ENCODE measurements at places on chromosomes 6 and 20.

- DNase-seq = no peak
These were observed at the start of gene ISM1 for GRCh38 chr20:13220904-13221297. Gene ISM1, plus strand, starts transcription at chr20:13221274. Its CDS starts 503 bp downstream, at chr20:13221777.

- no peak for DNase-seq
These were observed 14.4 kb downstream of the JARID2 start for GRCh38 chr6:15260099-15260821.

- DNase-seq = no peak
These were observed 15.6 kb downstream of the ILRUN start for GRCh38 chr6:34680802-34681515.

DNA sequence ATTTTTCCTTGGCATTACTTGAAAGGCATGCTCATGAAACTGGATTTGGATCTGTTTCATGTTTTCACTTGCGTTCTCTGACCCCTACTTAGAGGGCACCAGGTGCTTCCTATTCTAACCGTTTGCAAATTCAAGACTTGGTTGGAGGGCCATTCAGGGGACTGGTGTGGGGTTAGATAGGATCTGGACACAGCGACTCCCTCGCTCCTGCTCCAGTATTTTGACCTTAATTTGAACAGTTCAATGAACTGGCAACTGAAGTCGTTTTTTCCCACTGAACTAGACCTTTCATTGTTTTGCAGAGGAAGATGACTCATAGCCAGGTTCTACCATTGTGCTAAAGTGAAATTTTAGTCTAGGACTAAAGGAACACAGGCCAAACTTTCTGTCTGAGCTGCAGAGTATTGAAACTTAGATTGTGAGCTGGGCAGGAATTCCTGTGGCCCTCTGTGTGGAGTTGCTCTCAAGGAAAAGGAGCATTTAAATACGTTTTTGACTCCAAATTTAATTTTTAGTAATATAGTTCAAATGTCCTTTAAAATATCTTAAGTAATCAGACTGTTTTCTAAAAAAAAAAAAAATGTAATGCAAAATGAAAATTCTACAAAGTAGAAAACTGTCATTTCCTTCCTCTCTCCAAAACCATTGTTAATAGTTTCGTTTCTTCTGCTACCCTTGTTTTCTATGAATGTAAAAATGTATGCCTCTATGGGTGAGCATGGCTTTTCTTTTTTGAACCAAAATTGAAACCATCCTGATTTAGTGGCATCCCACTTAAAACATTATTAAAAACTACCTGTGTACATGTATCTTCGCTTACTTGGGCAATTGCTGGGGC is 64.8 kb downstream of the UTRN start:
- DNase-seq = no peak

- no peak for DNase-seq
These were observed 16.9 kb upstream of the ELMO2 start for GRCh38 chr20:46423342-46423741.

DNA sequence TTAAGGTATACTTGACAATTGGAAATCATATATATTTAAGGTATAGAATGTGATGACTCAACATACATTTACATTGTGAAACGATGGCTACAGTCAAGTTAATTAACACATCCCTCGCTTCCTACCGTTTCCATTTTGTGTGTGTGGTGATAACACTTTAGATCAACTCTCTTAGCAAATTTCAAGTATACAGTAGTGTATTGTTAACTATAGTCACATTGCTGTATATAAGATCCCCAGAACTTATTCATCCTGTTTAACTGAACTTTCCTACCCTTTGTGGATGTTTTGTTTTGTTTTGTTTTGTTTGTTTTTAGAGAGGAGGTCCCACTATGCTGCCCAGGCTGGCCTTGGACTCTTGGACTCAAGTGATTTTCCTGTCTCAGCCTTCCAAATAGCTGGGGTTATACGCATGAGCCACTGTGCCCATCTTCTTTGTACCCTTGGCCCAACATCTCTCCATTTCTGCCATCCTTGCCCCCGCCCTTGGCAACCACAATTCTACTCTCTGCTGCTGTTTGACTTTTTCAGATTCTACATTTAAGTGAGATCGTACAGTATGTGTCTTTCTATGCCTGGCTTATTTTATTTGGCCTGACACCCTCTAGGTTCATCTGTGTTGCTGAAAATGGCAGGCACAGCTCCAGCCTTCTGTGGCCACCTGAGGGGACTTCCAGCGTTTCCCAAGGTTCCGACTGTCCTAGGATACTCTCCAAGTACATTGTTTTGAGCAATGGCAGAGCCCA is 90.5 kb upstream of the SNX9 start:
- no peak for DNase-seq

GRCh38 chr6:39808346-39808745 is 16.2 kb downstream of the DAAM2 start:
- no peak for DNase-seq

GRCh38 chr6:159955945-159956361 is 12.9 kb upstream of the IGF2R start:
- no peak for DNase-seq

GRCh38 chr20:35776513-35777101 is 4.8 kb downstream of the PHF20 start:
- no peak for DNase-seq

GRCh38 chr6:169157197-169158148 is 96.2 kb downstream of the THBS2 start:
- DNase-seq = no peak

DNA sequence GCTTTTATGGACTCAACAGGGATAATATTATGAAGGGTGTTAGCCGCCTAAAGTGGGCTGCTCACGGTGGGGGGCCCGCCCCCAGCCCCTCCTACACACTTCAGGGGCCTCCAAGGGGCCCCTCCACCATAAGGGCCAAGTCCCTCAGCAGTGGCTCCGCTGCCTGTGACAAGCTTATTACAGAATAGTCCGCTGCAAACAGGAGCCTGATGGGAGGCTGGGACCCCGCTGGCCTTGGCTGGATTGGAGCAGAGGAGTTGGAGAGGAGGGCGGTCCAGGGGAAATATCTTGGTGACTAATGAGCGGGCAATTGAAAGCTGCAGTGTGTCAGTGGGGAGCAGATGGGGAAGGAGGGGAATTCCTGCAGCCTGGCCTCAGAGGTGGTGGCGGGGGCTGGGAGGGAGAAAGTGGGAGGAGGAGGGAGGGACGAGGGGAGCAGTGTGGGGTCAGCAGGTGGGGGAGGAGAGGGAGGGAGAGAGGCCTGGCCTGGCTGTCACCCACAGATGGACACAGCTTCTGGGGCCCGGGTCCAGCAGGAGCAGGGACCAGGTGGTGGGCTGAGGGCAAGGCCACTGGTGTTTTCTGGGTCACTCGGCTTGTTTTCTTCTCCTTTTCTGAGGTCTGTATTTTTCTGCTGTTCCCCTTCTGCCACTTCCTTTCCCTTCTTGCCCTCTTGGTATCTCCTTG is 57.6 kb upstream of the FOXP4 start:
- DNase-seq = no peak

GRCh38 chr6:33431880-33432541 is 12.1 kb downstream of the SYNGAP1 start:
- DNase-seq = no peak

- no peak for DNase-seq
These were observed 92.9 kb upstream of the SHLD1 start for GRCh38 chr20:5657190-5657875.

- DNase-seq = no peak
These were observed 378.8 kb downstream of the QKI start for GRCh38 chr6:163793011-163793983.

DNA sequence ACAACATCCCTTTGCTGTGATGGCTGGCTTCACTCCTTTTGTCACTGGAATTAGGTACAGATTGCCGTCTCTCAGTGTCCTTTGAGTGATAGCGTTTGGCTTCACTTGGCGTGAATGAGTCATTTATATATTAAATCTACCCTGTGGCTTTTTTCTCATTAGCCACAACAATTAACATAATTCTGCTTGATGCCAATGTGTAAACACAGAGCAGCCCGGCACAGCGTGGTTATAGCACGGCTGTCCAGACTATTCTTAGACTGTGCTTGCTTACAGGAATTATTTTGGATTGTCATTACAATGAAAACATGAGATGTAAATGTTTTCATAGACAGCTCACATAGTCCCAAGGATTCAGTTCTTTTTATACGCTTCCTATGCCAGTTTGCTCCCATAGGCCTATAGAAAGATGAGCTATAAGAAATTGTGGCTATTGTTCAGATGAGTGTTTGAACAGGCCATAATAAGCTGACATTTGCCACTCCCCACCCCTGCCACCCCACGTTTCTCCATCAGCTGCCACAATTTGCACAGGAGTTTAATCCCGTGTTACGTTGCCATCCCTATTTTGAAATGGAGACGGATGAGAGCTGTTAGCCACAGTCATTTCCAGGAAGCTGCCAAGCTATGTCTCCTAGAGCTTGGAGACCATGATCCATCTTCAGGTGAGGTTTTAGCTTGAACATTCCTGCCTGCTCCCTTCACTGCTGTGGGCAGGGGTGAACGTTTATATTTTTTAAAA is 65.9 kb downstream of the PPP1R14C start:
- DNase-seq = no peak

DNA sequence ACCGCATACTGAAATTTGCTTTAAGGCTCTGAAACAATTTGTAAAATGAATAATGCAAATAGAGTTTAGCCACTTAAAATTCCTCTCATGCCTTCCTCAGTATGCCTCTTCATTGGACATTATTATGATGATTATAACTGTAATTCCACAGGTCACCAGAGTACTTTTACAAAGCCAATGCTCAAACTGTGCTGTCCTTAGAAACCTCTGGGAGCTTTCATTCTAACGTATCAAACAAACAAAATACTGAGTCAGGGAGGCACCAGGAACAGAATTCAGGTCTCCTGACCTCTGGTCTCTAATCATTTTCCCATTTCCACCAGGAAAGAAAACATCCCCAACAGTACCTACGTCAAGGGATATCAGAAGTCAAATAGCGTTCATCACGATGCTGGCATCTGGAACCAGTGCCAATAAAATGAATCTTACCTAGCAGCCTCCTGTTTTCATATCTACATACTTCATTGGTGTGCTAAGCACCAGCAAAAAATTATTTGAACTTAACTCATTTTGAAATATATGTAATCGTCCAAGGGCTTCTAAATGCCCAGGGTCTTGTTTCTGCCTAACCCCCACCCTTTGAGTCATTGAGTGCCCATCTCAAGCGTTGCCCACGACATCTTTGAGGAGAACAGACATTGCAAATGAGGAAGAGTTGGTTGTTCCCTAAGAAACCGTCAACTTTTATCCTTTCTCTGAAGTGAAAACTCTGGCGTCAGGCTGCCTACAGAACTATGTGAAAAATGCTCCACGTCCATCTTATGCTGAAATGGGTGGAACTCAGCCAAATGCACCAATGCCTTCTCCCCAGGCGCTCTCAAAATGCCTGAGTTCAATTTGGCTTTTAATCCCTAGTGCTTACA is 37.9 kb downstream of the NEDD9 start:
- no peak for DNase-seq

DNA sequence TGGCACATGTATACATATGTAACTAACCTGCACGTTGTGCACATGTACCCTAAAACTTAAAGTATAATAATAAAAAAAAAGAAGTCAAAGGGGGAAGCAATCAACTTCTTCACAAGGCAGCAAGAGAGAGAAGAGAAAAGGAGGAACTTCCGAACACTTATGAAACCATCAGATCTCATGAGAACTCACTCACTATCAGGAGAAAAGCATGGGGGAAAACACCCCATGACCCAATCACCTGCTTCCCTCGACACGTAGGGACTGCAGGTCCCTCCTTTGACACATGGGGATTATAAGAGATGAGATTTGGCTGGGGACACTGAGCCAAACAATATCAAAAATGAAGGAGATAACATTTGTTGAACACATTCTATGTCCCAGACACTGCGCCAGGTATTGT is 94.8 kb upstream of the PHACTR1 start:
- DNase-seq = no peak

- DNase-seq = no peak
These were observed 179.4 kb downstream of the FOXC1 start for GRCh38 chr6:1789092-1789491.

DNA sequence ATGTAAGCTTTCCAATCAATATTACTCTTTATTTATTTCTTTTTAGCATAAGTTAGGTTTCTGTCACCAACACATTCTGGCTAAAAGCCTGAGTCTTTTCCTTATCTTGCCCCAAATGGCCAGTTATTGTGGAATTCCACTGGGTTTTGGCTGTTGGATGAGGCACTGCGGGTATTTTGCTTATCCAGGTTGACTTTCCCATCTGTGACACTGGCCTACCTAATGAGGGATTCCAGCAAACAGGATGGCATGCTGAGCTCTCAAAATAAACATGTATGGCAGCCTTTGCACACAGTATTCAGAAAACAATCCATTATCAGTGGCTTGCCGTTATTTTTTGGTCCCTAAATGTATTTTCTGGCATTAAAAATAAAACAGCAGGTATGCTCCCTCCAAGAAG is 6.5 kb upstream of the RALGAPB start:
- DNase-seq = no peak

GRCh38 chr6:143839196-143839595 is 3.9 kb upstream of the LTV1 start:
- no peak for DNase-seq

DNA sequence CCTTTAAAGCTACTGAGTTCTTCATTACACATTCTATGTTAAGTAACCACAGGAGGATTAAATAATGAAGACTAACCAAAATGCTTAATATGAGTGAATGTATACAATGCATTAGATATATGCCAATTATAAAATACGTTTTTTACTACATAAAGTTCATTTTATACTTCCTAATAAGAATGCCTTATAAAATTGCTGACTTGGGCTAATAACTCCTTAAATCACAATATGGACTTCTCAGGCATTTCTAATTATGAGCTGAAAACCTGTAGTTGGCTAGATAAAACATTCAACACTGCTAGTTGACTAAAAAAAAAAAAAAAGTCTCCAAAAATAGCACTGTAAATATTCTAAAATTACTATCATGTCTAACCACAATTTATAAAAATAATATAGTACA is 11.8 kb downstream of the MAN1A1 start:
- no peak for DNase-seq

DNA sequence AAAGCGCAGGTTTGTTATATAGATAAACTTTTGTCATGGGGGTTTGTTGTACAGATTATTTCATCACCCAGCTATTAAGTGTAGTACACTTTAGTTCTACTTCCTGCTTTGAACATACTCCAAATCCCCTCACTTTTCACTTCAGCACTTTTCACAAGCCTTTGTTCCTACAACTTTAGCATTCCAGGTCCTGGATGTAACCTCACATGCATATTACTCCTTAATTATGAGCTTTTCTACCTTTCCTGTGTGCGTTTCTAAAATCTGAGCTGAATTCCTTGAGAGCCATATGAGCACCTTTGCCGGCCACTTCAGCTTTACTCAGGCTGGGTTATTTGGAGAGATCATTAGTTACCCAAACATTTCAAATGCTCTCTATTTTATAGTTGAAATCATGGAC is 179.2 kb upstream of the TNFAIP3 start:
- no peak for DNase-seq
